ENCODE measurements at places on chromosomes 2 and 18.

DNA sequence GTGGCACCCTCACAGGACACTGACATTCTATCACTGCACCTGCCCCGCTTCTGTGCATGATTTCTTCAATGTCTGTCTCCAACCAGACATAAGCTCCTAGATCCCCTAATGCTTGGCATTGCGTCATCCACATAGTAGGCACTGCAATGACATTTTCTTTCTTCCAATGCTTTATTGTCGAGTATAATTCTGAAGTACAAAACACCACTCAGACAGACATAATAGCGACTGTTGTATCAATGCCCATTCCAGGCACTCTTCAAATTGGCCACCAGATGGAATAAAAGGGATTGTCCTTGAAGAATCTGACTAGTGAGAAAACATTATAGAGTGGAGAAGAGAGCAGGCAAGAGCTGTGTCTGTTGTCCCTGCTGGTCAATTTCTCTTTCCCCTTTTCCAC, 89.0 kb downstream of the LPIN1 start:
- DNase-seq = no peak

GRCh38 chr2:14778015-14778414, 145.5 kb downstream of the LRATD1 start:
- DNase-seq = no peak

DNA sequence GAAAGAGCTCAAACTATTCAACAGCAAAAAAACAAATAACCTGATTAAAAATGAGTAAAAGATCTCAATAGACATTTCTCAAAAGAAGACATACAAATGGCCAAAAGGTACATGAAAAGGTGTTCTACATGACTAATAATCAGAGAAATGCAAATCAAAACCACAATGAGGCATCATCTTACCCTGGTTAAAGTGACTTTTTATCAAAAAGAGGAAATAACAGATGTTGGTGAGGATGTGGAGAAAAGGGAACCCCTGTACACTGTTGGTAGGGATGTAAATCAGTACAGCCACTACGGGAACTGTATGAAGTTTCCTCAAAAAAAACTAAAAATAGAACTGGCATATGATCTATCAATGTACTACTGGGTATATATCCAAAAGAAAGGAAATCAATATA, 39.8 kb upstream of the TMEM163 start:
- DNase-seq = no peak

DNA sequence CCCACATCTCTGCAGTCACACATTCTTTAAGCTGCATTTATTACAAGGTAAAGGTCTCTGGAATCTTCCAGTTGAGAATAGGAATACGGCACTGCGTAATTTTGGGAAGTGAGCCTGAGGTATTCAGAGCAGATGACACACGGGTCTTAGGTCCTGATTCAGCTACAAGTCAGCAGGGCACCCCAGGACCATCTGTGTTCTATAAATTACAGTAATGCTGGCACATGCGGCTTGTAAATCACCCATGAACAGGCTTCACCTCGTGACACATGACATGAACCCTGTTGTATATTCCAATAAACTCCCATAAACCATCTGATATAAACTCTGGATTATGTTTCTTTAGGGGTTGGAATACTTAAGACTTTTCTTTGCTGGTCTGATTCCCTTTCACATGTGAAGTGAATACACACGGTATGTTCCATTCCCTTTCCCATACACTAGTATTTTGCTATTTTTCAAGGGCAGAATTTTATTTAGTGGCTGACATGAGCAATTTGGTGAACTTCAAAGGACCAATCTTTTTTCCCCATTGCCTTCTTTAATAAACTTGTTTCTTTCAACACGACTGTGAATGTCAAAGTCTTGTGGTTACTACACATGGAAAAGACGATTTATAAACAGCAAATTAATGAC, 298.6 kb downstream of the MEIS1 start:
- DNase-seq = no peak

GRCh38 chr2:241649404-241649803, 11.9 kb downstream of the ATG4B start:
- DNase-seq = no peak

DNA sequence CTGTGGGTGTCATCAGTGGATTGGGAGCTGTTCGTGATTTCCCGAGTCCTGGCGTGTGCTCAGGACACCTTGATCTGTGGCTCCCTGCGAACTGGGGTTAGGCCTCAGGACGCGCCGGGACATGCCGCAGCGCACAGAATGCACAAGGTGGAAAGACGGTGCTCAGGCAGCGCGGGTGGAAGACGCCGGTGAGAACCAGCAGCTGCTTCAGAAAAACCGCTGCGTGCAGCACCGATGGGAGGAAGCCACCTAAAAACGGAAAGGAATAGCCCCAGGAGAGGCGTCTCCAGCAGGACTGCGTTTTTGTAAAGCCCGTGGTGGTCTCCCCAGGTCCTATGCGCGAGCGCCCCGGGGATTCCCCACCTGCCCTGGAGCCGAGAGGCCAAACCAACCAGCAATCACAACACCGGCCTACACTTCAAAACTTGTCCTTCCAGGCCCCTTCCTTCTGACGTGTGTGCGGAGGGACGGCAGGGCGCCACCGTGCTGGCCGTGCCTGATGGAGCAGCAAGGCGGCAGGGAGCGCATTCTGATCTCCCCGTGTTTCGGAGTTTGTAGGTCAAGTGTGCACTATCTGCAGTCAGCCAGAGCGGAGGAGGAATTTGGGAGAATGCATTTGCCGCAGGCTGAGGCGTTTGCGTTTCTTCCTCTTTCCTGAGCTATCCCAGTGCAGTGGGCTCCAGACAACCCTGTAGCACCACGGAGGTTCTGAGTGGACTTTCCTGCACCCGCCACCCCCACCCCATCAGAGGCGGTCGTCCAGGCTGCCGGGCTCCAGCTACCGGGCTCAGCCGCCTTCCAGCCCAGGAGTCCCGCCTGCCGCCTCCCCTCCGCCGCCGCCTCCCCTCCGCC, 32.2 kb downstream of the RTP5 start:
- no peak for DNase-seq

DNA sequence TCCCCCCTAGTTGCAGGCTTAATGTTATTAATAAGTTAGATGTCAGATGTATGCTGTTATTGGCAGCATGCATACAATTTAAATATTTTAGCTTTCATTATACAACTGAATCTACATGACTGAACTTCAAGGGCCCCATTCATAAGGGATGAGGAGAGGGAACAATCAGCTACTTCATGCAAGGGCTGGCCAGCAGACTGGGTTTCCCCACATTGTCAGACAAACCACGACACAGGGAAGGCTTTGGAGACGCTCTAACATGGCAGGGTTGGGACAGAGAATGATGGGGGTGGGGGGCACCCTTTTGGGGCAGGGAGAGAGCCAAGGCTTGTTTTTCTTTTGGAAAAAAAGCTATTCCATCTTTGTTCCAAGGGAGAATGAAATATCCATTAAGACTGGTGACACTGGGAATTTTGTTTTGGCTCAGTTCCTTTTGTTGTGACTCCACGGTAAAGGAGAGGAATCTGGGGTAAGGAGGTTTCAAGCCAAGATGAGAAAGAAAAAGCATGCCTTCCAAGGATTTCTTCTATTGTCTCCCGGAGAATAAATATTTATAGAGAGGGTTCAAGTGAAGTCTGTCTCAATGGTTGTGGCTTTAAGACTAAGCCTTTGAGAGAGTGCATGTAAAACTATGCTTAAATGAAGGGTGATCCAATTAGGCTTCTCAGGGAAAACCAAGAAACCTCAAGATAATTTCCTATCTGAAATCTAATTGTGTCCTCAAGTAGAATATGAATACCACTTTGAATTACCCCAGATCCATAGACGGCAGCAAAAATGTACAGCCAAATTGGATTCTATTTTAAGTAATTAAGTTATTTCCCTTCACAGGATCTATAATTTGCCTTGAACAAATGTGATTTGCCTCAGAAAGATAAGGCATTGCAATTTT, 5.4 kb downstream of the CXCR4 start:
- DNase-seq = no peak

GRCh38 chr2:38065502-38066135, 10.3 kb downstream of the CYP1B1 start:
- no peak for DNase-seq

DNA sequence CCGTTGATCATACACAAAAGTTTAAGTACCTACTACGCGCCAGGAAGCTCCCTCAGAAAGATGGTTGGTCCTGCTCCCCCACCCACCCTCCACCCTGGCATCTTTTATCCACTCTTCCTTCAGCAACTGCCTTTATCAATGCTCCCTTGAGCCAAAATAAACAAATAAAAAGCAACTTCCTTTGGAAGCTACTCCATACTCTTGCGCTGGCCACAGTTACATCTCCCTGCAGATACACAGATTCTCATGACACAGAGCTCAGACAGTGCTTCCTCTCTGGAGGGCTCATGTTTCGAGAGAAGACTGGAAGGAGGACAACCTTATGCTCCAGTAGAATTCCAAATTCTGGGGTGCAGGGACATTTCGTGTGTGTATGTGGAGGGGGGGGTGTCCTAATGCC, 3.8 kb upstream of the STEAP3 start:
- DNase-seq = no peak

DNA sequence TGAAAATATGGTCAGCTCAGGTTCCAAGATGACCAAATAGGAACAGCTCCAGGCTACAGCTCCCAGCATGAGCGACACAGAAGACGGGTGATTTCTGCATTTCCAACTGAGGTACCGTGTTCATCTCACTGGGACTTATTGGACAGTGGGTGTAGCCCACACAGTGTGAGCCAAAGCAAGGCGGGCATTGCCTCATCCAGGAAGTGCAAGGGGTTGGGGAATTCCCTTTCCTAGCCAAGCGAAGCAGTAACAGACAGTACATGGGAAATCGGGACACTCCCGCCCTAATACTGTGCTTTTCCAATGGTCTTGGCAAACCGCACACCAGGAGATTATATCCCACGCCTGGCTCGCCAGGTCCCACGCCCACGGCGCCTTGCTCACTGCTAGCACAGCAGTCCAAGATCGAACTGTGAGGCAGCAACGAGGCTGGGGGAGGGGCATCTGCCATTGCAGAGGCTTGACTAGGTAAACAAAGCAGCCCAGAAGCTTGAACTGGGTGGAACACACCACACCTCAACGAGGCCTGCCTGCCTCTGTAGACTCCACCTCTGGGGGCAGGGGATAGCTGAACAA, 57.5 kb downstream of the WDPCP start:
- no peak for DNase-seq

DNA sequence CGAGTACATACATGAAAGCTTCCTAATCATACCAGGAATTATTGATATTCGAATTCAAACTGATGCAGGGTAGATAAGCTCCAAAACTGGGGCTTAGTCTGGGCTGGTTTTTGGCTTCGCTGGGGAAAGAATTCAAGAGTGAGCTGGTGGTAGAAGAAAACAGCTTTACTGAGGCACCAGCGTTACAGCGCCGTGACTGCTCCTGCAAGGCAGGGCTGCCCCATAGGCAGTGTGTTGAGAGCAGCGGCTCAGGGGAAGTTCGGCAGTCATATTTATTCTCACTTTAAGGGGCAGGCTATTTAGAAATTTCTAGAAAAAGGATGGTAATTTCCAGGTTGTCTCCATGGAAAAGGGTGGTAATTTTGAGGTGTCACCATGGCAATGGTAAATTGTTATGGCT, 292.6 kb upstream of the TCF4 start:
- no peak for DNase-seq

GRCh38 chr2:174963437-174964400, 41.5 kb downstream of the CHN1 start:
- no peak for DNase-seq

GRCh38 chr2:149739883-149740265, 152.3 kb upstream of the MMADHC start:
- DNase-seq = no peak

DNA sequence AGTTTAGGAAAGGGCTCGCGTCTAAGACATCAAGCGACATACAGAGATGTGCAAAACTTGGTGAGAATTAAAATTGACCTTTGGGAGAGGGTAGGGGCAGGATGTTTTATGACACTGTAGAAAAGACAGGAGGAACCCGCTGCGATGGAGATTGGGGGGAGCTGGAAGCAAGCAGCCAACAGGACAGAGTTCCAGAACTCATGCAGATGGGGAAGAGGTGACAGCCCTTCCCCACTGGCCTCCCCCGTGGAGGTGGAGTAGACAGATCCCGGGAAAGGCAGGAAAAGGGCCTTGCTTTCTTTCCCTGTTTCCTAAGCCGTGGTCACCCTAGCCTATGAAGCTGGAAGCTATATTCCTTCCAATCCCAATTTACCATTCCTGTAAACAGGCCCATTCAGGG, 39.1 kb downstream of the ANO7 start:
- DNase-seq = no peak

- no peak for DNase-seq
These were observed 56.3 kb downstream of the GREB1L start for GRCh38 chr18:21298351-21298750.

- no peak for DNase-seq
These were observed 478.7 kb upstream of the TCF4 start for GRCh38 chr18:56066524-56067213.

GRCh38 chr18:3015204-3015592, 2.3 kb upstream of the LPIN2 start:
- DNase-seq = no peak

DNA sequence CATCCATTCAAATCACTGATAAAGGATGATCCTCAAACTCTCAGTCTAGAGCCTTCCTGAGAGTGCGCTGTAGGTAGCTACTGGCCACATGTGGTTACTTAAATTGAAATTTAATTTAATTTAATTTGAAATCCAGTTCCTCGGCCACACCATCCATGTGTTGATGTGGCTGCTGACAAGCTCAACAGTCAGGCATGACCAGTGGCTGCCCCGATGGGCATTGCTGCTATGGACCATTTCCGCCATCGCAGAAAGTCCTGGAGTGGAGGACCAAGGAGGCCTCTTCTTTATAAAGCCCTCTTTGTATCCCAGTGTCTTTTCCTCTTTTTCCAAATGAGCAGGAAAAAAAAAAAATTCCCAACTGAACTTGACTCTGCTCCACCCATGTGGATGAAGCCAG, 100.6 kb downstream of the HDAC4 start:
- DNase-seq = no peak

DNA sequence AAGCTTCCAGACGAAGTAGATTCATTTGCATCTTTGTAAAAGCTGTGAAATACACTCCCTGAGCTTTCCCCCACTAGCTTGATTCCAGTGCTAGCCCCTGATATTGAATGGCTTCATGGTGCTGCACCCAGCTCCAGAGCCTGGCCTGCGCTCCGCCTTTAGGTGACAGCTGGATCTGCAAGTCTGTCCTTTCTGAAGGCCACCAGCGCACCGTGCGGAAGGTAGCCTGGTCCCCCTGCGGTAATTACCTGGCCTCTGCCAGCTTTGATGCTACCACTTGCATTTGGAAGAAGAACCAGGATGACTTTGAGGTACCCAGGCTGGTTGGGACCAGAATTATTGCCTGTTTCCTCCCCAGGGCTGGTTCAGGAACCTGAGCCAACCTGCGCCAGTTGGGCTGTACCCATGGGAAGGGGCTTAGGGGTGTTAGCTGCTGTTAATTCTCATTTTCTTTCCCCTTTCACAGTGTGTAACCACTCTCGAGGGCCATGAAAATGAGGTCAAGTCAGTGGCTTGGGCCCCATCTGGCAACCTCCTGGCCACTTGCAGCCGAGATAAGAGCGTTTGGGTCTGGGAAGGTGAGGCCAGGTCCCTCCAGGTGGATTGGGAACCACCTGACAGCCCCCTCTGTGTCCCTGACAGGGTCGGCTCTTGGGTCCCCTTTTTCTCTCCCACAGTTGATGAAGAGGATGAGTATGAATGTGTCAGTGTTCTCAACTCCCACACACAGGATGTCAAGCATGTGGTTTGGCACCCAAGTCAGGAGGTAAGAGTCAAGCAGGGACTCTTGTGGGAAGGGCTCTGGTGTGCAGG, 1.3 kb downstream of the CIAO1 start:
- DNase-seq = no peak
